Fibroblast of skin of abdomen (primary cell): ENCODE measurements at places on chromosomes 5 and 9.

DNA sequence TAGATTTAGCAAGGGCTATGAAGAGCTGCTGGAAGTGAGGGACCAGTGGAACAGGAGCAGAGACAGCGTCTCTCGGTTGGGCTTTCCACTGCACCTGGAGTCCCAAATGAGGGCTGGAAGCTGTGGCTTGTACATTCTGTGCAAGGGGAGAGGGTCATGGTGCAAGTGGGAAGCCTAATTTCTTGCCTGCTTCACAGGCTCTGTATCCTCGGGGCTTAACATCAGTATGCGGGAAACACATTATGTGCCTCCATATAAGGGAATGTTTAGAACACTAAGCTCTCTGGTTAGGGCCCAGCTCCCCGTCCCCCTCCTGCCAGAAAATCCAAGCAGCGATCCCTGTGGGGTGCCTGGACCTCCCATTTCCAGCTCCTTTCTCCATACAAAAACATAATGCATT is 89.0 kb upstream of the NIPAL4 start:
- peak; percentile 86 for DNase-seq

- DNase-seq = no peak
These were observed 1.7 kb upstream of the PCDHB8 start for GRCh38 chr5:141175933-141176332.

DNA sequence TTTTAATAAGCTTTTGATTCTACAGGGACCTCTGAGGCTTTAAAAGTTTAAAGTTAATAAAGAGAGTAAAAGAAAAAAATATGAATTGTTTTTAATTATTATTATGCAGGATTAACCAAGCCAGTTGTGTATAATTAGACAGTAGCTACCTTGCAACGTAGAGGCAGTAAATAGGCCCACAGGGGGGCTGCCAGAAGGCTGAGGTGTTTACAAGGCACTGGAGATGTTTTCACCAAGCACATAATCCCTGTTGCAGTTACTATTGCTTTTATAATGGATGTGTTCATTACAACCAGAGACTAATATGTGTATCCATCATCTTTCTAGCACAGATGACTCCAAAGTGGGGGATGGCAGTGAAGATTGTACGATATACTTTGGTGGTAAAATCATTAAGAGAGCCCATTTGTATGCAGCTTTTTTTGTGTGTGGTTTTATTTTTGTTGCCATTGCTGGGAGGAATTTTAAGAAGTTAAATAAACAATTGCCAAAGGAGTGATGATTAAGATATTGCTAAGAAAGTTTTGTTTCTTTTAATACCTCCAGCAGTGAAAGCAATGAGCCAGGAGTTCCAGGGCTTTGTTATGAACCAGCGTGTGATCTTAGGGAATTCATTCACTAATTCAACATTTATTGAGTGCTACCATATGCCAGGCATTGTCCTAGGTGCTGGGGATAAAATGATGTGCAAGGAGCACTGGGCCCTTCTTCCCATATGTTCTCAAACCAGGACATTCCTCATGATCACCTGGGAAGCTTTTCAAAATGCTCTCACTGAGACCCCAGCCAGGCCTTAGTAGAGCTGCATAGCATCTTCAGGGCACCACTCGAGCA is 138.7 kb upstream of the EFNA5 start:
- peak; percentile 12 for DNase-seq

DNA sequence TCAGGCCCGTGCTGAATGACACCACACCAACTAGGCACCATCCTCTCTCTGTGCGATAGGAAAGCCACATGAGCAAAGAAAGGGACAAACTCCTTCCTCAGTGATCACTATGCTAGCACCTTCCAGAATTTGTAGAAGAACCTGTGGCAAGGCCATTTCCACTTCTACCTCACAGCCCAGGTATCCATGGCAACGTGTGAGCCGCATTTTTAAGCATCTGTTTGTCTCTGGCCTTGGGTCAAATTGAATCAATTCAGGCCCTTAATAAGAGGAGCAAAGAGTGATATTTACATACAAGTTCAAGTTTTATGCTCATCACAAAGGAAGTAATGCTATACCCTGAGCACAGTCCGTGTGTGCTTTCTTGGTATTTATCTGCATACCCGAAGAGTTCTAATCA is 179.3 kb downstream of the SLC12A2 start:
- no peak for DNase-seq

DNA sequence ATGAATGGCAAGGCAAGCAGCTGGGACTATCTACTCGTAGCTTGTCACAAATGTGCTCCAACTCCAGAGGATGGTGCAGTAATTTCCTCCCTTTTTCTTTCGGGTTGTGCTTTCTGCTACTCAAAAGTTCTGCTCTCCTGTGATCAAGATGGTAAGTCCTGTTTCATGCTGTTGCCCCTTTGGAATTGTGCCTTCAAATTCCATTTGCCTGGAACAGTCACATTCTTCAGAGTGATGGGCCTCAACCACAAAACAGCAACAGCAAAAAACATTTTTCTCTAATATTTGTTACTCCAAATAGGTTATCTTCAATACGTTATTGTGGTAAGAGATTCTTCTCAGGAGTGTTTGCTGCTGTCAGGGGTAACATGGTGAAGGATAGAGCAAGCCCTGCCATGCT is 209.3 kb downstream of the PALM2AKAP2 start:
- DNase-seq = peak; percentile 69

DNA sequence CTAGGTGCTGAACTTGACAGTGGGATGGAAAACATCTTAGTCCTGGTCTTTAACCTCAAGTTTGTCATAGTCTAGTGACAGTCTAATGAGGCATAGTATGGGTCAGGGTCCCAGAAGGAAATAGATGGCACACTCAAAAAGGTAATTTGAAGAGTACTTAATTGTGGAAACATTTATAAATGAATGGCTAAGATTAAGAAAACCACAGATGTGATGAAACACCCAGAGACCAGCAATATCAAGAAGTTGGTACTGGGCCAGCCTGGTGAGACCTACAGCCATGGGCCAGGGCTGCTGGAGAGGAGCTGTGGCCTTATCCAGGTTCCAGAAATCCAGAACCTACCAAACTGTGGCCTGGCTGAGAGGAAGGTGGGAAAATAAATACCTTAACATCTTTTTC is 93.5 kb upstream of the ATG10 start:
- DNase-seq = no peak

GRCh38 chr5:107468276-107468675 is 202.5 kb downstream of the EFNA5 start:
- no peak for DNase-seq

DNA sequence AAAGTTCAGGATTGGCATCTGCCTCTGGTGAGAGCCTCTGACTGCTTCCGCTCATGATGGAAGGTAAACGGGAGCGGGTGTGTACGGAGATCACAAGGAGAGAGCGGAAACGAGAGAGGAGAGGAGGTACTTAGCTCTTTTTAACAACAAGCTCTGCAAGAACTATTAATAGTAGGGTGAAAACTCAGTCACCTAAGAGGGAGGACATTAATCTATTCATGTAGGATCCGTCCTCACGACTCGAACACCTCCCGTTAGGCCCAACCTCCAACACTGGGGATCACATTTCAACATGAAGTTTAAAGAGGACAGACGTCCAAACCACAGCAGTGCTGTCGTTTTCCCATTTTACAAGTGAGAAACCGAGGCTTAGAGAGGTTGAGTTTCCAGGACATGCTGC is 173.7 kb downstream of the SLC28A3 start:
- no peak for DNase-seq

DNA sequence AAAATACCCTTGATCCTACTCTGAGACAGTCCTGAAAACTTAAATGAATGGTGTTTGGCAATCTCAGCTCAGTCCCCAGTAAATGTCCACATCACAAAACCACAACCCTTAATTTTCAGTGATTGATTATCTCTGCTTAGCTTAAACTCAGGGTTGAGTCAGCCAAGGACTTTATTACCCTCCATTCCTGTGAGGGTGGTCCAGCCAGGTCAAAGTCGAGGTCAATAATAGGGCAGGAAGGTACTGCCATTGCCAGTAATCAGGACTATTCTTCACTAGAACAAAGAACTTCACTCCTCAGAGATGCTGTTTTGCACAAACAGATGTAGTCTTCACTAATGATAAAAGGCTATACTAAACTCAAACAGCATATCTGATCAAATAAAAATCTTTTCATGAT is 499.4 kb downstream of the ISL1 start:
- no peak for DNase-seq

DNA sequence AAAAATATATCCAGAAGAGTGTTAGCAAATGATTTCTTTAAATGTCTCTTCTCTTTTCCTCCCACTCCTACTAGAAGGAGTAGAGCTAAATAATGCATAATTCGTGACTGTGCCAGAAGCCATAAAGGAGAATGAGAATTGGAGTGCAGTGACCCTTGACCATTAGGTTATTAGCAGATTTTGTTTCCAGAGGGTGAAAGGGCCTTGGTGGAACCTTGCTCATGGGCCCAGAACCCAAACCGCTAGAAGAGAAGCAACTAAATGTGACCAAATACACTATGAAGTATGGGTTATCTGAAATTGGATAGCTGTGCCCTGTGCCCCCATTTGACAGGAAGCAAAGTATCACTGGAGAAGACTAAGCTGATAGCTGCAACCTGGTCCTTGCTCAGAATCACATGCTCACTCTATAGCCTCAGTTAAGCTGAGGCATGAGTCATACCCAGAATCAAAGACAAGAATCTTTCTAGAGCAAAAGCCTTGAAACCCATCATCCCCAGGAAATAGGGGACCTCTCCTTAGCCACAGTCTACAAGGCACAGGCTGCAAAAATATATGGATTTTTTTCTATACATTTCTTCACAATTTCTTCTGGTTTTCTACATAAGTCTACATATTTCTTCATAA is 36.3 kb downstream of the CAPSL start:
- peak; percentile 35 for DNase-seq

GRCh38 chr9:127937388-127938297 is at the start of gene DPM2:
TSS of gene DPM2 (minus strand) at chr9:127937854. CDS start at chr9:127937820, 34 bp downstream.
- DNase-seq = peak; percentile 86
